Stimulated activated CD4-positive, alpha-beta T cell treated with anti-CD3 and anti-CD28 coated beads, TNF-alpha, amount 100 ng/mL, for 4 hours (primary cell): ENCODE measurements at places on chromosomes 11 and 22.

GRCh38 chr22:44685384-44686056, 16.5 kb upstream of the PRR5 start:
- DNase-seq: peak; percentile 54

GRCh38 chr11:128664317-128664716, 29.6 kb upstream of the FLI1 start:
- no peak for DNase-seq

DNA sequence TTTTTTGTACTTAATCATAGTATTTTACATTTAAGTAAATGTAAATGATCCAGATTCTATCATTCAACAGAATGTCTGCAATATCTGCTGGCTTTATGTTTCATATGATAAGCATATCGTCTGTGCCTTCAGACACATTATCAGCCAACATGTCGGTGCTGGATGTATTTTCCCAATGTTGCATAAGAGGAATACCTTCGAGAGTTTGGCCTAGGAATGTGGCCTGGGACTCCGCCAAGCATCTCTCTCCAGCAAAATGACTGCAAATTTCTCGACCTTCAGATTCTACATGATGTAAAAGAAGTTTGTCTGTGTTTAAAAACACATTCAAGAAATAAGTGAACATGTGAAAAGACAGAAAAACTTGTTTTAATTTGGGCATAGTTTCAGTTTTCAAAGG, 6.9 kb downstream of the BDNF start:
- no peak for DNase-seq

DNA sequence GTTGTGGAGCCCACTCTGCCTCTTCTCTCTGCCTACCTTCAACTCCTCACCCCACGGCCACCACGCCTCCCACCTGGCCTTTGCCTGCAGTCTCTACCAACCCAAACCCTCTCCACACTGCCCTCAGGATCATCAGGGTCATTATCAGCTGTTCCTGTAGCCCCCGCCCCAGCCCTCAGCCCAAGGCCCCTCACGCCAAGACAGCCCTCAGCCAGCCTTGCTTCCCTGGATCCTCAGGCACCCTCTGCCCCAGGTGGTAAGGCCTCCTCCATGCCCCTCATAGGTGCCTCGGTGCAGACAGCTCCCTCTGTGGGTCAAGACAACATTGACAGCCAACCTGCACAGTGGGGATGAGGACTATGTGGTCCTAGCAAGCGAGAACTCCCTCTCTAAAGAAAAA, 1.7 kb downstream of the SBF1 start:
- DNase-seq: no peak

DNA sequence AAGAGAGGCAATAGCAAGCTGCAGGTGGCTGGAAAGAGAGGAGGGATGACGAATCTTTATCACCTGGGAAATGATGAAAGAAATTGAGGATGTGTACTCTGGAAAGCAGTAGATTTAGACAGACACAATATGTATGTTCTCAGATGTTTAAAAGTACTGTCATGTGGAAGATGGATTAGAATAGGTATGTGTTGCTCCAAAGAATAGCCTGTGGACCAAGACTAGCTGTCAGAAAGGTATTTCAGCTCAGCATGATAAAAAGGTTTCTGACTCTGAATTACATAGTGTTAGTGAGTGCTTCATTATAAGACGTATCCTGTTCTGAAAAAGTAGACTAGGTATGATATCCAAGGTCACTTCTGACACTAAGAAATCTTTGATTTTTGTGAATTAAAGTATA, 322.4 kb downstream of the CNTN5 start:
- DNase-seq: no peak

GRCh38 chr11:105754716-105755115, 144.8 kb downstream of the GRIA4 start:
- no peak for DNase-seq

GRCh38 chr11:117419482-117420142, 92.0 kb downstream of the CEP164 start:
- no peak for DNase-seq

GRCh38 chr11:59119826-59120225, 12.8 kb downstream of the FAM111B start:
- no peak for DNase-seq

DNA sequence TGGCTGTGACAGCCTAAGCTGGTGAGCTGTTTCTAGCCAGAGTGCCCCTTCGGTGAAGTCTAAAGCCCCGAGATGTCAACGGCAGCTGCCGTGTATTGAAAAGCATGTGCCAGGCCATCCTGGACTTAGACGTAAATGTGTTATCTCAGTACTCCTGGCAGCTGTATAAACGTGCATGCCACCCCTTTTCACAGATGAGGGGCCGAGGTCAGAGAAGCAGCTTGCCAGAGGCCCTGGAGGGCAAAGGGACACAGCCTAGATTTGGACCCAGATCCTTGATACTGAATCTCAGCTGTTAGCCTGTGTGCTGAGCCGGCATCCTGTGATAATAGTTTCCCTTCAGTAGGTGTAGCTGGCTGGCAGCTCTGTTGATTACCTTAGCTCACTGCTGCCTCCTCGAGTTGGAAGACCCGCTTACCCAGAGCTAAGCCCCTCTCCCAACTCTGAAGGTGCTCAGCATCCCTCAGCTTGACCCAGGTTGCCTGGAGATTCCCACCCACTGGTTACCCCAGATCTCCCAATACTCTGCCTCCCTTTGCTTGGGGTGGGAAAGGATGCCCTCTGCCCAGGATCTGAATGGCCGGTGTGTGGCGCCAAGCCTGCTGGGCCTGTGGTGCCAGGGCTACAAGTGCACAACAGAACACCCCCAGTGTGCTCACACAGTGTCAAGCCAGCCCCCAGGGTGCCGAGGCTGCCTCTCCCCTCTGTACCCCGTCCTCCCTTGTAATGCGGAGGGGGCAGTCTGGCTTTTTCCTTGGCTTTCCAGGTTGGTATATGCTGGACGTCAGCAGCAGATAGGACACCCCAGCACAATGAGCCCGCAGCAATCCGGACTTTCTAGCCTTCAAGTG, 59.8 kb upstream of the WNT7B start:
- DNase-seq: no peak

- no peak for DNase-seq
Observed at GRCh38 chr11:85530634-85531033, 96.5 kb downstream of the DLG2 start.

- no peak for DNase-seq
Observed at GRCh38 chr22:26127556-26127955, 41.7 kb upstream of the SEZ6L start.

DNA sequence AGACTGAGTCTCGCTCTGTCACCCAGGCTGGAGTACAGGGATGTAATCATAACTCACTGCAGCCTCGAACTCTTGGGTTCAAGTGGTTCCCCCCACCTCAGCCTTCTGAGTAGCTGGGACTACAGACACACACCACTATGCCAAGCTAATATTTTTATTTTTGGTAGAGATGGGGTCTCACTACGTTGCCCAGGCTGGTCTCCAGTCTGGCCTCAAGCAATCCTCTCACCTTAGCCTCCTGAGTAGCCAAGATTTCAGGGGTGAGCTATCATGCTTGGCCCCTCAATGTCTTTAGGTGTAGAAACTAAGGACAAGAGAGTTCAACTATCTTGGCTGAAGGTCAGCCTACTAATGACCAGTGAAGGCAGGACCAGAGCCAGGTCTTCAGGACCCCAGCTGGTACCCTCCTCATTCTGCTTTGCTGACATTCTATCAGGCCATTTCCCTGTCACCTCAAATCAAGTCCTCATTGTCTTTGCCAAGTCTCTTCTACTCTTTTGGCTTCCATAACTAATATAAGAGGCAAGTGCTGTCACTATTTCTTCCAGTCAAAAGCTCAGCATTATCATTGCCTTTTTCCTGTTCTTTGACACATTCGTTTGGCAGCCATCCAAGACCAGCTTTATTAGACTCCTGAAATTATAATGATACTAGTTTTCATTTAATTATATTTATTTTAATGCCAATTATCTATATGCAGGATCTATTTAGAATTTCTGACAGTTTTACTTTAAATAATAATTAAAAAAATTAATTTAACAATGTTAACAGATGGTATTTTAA, 264.2 kb upstream of the PITPNB start:
- DNase-seq: no peak

DNA sequence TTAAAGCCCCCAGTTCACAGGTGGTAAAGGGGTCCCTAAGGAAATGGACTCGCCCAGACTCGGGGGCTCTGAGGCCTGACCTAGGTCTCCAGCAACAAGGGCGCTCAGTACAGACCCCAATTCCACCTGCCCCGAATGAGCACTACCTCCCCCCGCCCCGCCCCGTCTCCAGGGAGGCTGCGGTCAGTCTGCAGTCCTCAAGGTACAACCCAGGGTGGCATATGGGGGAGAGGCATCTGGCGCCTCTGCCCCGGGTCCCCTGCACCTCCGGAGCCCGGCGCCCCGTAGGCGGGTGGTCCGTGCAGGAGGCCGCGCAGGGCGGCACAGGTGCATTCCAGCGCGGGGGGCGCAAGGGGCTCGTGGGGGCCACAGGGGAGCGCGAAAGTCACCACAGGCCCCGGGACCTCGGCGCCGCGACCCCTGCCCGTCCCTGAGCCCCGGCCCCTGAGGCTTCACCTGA, 361 bp downstream of the CTSD start:
- DNase-seq: no peak

- no peak for DNase-seq
Observed at GRCh38 chr11:69071086-69071800, 22.5 kb downstream of the TPCN2 start.

GRCh38 chr22:20435436-20436306, 2.0 kb downstream of the SCARF2 start:
- DNase-seq: no peak

DNA sequence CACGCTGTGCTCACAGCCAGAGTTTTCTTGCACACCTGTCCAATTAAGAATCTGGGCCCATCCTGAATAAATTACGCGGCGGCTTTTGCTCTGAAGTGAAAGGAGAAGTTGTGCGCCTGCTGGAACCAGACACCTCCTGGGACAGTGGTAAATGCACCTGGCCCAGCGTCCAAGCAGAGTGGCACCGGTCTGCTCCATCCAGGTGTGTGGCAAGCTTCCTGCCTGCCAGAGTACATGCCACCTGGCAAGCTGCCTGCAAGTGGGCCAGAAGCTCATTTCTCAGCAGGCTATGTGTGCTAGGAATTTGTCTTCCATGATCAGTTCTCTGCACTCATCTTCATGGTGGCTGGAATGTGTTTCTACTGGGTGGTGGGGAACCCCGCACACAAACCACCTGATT, 660.6 kb downstream of the ETS1 start:
- DNase-seq: no peak

DNA sequence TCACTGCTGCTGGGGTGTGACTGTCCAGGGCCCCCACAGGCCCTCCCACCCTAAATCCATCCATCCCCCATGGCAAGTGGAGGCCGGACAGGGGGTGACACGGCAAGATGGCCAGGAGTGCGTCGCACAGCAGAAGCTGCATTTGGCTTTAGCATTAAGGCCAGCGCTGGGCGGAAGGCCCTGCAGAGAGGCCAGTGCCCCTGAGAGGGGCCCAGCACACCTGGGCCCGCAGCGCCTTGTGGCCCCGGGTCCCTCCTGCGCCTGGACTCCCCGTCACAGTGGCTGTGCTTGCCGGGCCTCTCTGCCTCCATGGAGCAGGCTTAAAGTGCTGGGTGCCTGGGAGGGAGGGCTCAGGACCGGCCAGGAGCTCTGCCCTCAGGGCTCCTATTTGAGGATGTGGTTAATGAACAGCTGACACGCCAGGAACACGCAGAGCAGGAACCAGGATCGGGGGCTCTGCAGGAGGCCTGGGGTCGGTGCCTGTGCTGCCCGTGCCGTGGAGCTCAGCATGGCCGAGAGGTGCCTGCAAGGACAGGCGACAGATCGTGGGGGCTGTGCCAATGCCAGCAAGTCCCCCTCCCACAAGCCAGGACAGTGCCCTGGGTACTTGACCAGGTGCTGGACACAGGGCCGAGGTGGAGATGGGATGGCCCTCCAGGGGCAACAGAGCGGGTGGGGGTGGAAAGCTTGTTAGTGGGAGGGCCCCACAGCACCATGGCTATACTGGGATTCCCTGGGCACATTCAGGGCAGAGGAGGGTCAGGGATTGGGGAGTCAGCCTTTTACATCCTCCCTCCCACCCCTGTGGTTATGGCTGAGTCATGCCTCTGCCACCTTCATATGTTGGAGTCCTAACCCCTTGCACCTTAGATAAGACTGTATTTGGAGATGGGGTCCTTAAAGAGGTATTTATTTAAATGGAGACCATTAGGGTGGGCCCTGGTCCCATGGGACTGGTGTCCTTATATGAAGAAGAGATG, 30.9 kb upstream of the CARS1 start:
- DNase-seq: no peak

DNA sequence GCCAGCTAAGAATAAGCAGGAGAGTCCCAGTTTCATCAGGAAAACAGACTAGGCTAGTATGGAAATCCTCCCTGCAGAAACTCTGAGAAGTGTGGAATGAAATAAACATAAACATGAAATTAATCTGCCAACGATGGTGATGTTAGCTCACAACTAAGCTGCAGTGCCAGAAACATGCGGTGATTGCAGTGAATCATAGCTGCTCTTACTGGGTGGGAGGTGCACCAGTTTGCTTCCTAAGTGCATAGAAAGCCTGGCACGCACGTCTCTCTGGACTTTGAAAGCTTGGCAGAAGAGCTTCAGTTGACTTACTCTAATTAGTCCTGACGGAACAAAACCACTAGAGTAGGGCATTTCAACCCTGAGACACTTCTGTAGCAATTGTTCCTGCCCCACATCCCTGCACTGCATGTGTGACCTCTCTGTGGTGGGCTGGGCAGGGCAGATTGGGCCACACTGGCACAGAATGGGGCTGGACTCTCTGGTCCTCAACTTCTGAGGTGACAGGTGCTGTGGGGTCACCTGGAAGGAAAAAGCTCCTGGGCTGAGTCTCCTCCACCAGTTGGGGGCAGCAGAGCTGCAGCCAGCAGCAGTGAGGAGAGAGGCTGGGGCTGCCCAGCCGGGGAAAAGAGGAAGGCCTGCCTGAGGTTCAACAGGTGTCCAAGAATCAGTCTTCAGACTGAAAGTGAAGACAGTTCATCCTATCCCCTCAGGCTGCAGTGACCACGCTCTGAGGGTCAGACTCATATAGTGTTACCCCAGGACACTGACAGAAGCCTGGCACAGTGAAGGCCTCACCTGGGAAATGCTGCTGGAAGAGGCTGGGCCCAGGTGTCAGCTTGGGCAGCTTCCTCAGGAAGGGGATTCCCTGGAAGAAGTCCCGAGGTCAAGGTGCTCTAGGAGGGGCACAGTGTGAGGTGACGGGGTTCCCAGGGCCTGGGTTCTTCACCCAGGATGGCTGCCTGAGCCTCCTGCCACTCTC, 40.5 kb downstream of the GGTLC2 start:
- DNase-seq: no peak

- no peak for DNase-seq
Observed at GRCh38 chr11:34308913-34309585, 48.8 kb downstream of the ABTB2 start.

GRCh38 chr22:23137905-23138561, 3.8 kb downstream of the RSPH14 start:
- no peak for DNase-seq
